Neural cell (in vitro differentiated cells): ENCODE measurements at places on chromosomes 13 and 19. TPM values are rescaled to one million over a fixed set of nuclear protein-coding genes. Genes with fewer than 3 reads are reported as not detected.

PSG2 gene
- polyA plus RNA-seq: not detected in 2 replicates

FOXA3 gene
- polyA plus RNA-seq: not detected in 2 replicates

ZNF177 gene
- 51.0 and 61.1 TPM in 2 replicates for polyA plus RNA-seq

FBXO27 gene
- polyA plus RNA-seq: 2.7 and 6.2 TPM in 2 replicates

OR4F17 gene
- polyA plus RNA-seq: 0.90 TPM in 1 of 2 replicates, not detected in the other

GALP gene
- polyA plus RNA-seq: not detected in 2 replicates

STARD13 gene
- 0.05 TPM in 1 of 2 replicates, not detected in the other for polyA plus RNA-seq

TMEM190 gene
- polyA plus RNA-seq: not detected in 2 replicates

ADGRE3 gene
- polyA plus RNA-seq: not detected in 2 replicates

SACS gene
- polyA plus RNA-seq: 24.1 and 24.9 TPM in 2 replicates

CEACAM3 gene
- polyA plus RNA-seq: not detected in 2 replicates

ZNF556 gene
- polyA plus RNA-seq: 0.14 and 0.28 TPM in 2 replicates

ZNF534 gene
- 1.1 and 2.9 TPM in 2 replicates for polyA plus RNA-seq

CRYL1 gene
- polyA plus RNA-seq: 10.6 and 13.7 TPM in 2 replicates

IGFLR1 gene
- polyA plus RNA-seq: 4.6 and 7.2 TPM in 2 replicates

LRFN3 gene
- polyA plus RNA-seq: 10.1 and 11.1 TPM in 2 replicates
